ENCODE measurements at places on chromosomes 12 and 14.
A peak's percentile ranks its signal among the peaks of the same experiment; 100 is the strongest.

GRCh38 chr14:36173161-36173560 lies 3.4 kb downstream of the PTCSC3 start:
- DNase-seq: no peak

DNA sequence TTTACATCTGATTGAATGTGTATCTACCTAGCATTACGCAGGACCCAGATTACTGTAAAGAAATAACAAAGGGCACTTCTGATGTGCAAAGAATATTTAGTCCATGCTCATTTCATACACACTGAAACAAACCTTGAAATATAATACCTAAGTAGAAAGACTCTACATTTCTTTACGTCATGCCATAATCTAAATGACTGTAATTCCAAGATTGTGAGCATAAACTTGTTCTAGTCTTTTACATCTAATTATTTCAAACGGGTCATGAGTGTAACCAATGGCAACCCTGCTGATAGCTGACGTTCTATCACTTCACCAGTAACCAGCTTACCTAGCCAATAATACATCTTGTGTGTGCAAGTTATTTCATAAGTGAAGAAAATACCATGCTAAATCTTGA lies 433.8 kb downstream of the PRKD1 start:
- DNase-seq: no peak

- no peak for DNase-seq
These were observed 175.3 kb downstream of the PHLDA1 start for GRCh38 chr12:75856235-75856634.

GRCh38 chr14:67411820-67412421 lies at the start of gene PLEK2:
Gene PLEK2 (minus strand): TSS chr14:67412165. CDS start chr14:67412059, 106 bp downstream.
- no peak for DNase-seq

GRCh38 chr12:120678572-120678971 lies 8.4 kb upstream of the MLEC start:
- no peak for DNase-seq

DNA sequence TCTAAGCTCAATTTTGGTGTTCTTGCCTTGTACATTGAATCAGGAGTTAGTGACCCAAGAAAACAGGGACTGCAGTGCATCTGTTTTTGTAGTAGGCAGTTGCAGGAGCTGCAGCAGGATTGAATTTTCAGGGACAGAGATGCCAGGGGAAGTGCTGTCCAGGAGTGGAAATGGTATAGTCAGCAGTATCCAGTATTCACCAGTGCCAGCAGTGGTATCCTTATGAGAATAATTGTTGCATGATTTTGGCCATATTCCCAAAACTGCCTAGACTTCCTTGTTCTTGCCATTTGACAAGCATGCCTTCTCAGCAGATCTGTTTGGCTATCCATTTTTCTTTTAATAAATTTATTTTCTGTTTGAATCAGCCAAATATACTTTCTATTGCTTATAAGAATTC lies 18.6 kb upstream of the ABCD2 start:
- DNase-seq: no peak

DNA sequence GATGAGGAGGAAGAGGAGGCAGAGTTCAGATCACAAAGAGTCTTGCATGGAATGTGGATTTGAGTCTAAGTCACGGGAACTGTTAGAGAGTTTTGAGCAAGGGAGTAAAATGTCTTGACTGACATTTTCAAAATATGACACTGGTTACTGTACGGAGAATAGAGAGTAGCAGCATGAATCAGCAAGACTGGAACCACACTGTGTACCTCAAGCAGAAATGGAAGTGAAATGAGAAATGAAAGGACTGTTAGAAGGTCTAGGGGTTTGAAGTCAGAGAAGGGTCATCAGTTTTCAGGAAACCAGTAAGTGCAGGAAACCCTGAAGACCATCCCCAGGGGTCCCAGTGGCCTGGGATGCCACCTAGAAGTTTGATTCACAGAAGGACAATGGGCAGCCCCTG lies 236.3 kb downstream of the GALC start:
- no peak for DNase-seq

DNA sequence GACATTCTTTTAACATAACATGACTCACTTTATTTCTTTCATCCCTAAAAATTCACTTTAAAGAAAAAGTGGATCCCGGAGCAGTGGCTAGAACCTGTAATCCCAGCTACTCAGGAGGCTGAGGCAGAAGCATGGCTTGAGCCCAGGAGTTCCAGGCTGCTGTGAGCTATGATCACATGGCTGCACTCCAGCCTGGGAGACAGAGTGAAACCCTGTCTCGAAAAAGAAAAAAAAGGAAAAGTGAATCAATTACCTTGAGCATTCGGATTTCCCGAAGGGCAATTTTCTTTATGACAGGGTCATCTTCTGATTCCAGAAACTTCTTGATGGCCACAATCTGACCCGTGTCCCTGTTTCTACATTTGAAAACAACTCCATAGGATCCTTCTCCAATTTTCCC lies 1.2 kb downstream of the CDKL1 start:
- DNase-seq: no peak

DNA sequence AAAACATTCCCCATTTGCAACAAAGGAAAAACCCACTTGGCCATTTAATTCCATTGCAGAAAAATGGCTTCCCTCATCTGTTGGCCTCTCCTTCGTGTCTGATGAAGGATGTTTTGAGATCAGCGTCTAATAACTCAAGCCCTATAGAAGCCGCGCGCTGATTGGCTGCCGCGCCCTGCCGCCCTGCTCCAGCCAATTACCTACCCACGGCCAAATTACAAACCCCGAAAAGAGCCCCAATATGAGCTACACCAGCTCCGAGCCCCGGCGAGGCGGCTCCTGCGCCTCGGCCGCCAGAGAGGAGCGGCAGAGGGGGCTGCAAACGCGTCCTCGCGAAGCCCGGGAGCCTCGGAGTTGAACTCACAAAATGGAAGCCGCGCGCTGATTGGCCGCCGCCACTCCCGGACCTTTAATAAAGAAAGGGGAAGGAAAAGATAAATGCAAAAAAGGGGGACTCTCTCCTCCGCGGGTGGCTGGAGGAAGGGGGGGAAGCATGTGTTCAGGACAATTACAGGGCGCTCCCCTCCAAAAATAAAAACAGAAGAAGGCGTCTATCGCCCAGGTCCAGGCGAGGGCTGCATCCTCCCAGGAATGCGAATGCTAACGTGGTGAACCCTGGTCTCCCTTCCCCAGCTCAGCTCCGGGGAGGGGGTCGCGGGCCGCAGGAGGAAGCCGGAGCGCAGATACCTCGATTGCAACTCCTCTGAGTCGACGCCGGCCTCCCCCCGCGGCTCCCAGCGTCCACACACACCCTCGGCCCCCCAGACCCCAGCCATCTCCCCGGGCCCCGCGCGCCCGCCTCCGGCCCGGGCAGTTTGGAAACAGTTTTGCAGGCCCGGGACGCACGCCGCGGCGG lies 738 bp upstream of the SETD1B start:
- peak; percentile 97 for DNase-seq

- no peak for DNase-seq
These were observed 53.6 kb upstream of the ZFP36L1 start for GRCh38 chr14:68846466-68846865.

DNA sequence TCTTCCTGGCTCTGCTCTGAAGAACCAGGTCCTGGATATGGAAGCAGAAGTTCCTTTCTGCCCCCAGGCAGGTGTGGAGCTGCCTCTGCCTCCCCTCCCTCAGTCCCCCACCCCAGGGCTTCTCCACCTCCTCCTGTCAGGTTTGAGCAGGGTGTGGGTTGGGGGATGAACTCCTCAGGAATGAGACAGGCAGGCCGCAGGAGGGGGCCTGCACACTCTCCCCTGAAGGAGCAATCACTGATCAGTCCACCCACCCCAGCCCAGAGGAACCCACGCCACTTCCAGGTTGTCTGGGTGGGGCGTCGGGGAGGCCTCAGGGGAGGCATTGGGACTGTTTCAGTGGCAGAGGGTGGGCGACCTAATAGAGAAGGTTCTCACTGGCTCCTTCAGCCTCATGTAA lies 26.6 kb downstream of the FAIM2 start:
- DNase-seq: no peak

- no peak for DNase-seq
These were observed 75.9 kb downstream of the NINJ2 start for GRCh38 chr12:587132-588023.

DNA sequence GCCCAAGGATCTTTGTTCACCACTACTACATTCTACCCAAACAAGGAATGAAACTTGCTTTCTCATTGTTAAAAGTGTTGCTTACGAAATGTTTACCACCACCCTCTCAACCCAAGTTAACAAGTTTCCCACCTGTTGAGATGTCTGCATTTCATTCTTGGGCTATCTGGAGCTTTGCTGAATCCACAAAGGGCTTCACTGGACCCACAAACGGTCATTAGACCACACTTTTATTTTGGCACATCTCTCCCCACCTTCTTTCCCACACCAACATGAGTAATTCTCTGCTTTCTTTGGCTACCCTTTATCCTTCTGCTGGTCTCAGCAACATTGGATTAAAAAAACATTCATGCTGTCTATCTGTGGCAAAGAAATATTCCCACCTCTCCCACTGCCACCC lies 78.0 kb downstream of the TMEM260 start:
- DNase-seq: no peak

- DNase-seq: no peak
These were observed 130.7 kb downstream of the OTOGL start for GRCh38 chr12:80230068-80230467.

GRCh38 chr14:46048127-46048526 lies 603.5 kb downstream of the RPL10L start:
- DNase-seq: no peak

GRCh38 chr12:47812797-47813510 lies 6.7 kb downstream of the HDAC7 start:
- peak; percentile 50 for DNase-seq

- no peak for DNase-seq
These were observed 180.2 kb downstream of the ACSS3 start for GRCh38 chr12:81257947-81258551.

- DNase-seq: no peak
These were observed 475.8 kb upstream of the FLRT2 start for GRCh38 chr14:85054178-85054577.

DNA sequence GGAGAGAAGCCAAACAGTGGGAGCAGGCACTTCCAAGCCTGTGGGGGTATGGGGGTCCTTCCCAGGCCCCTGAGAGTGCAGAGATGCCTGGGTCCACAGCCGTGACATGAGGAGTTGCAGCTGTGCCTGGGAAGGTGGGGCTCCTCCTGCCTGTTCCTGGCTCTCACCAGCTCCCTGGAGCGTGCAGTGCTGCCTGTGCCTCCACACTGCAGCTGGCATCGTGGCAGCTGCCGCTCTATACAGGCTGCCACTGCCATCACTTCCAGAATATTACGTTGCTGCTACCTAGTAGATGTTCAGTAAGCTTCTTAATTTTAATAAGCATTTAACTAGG lies 223.7 kb downstream of the KCNC2 start:
- no peak for DNase-seq

- DNase-seq: no peak
These were observed 108.2 kb upstream of the SLC38A4 start for GRCh38 chr12:46933947-46934346.

- DNase-seq: no peak
These were observed 99.8 kb downstream of the AEBP2 start for GRCh38 chr12:19539071-19539470.

- DNase-seq: no peak
These were observed 27.6 kb downstream of the FAIM2 start for GRCh38 chr12:49876070-49876469.

DNA sequence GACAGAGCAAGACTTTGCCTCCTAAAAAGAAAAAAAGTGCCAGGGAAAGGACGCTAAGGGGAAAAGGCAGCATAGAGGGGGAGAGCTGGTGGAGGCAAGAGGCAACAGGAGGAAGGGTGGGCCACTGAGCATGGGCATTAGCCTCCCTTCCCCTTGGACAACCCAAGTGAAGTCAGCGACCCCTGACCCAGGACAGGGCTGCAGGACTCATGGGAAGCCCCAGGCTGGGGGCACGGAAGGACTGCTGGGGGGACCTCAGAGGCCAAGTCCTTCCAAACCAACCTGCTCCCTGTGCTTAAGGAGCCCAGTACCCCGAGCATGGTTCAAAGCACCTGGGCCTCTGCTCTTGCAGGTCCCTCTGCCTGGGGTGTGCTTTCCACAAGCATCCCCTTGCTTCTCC lies 27.5 kb downstream of the CMKLR1 start:
- no peak for DNase-seq

GRCh38 chr12:116375278-116375842 lies 97.9 kb upstream of the MED13L start:
- DNase-seq: no peak

DNA sequence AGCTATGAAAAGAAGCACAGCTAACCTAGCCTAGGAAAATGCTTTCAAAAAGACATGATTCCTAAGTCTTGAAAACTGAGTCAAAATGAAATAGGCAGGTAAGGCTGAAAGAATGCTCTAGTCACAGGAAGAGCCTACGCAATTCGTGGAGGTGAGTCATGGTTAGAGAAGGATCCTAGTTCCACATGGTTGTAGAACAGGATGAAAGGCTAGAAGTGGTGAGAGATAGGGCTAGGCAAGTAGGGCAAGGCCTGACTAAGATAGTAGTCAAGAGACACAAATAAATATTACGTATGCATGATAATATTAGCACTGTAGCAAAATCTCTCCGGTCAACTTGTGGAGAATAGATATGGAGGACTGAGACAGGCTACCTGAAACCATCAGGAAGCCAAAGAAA lies 47.2 kb downstream of the PLCZ1 start:
- no peak for DNase-seq

GRCh38 chr14:59251811-59252771 lies 63.6 kb downstream of the DAAM1 start:
- DNase-seq: no peak

DNA sequence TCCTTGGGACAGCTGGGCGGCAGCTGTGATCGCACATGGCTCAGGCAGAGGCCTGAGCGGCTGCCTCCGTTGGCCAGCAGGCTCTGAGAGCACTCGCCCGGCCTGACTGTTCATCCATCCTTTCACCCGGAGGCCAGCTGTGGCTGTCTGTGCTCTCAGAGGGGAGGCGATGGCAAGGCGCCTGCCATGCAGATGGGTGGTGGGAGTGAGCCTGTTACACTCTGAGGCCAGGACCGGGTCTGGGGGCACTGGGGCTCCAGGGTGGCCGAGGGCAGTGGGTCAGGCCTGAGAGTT lies 292.3 kb downstream of the TMEM121 start:
- DNase-seq: no peak

GRCh38 chr12:98828802-98829600 lies 183.9 kb downstream of the APAF1 start:
- no peak for DNase-seq

DNA sequence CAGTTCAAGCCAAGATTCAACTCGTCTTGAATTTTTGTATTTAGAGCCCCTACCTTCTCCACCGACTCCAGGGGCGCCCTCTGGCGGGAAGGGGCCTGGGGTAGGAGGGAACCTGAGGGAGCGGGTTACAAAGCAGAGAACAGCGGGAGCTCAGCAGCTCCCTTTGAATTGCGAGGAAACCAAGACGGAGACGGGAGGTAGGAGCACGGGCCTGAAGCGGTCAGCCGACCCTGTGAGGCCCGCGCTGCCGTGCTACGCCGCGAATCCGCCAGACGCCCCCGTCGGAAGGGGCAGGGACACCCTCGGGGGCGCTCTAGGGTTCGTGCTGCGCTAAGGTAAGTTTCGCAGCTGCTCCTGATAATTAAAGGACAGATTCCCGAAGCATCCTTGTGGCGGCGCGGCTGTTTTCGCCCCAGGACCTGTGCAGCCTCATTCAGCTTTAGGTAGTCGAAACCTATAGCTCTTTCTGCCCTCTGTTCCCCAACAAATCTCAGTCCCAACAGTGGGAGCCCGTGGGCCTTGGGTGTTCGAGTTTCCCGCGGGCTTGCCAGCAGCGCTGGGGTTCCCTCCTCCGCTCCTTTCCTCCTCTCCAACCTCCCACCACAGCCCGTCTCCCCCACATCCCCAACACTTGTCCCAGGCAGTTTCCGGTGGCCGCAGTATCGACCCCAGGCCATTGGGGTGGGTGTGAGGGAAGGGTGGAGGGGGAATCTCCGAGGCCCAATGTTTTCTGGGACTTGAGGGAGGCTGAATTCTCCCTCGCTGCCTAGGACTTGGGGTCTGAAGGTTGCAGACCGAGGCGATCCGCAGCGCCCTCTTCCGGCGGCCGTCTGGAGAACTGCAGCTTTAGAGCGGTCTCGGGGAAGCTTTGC lies 5.1 kb upstream of the NKX2-1 start:
- no peak for DNase-seq
